Vagina (tissue), 2 donors: ENCODE measurements at places on chromosomes 2 and 18. TPM values are rescaled to one million over a fixed set of nuclear protein-coding genes. Genes with fewer than 3 reads are reported as not detected.

- no peaks in the 10 kb centered on the region for H3K36me3 ChIP-seq
- H3K4me3 ChIP-seq: no peak overlapping the region
- DNase-seq: no peak
Observed at GRCh38 chr18:35024196-35024595, 17.0 kb upstream of the MAPRE2 start.

ABCB11 gene
- not detected for total RNA-seq

- H3K4me1 ChIP-seq: no peaks in the 10 kb centered on the region
- DNase-seq: no peak
- no peaks in the 10 kb centered on the region for H3K36me3 ChIP-seq
- H3K27me3 ChIP-seq: no peaks in the 10 kb centered on the region
- no peak overlapping the region for H3K27ac ChIP-seq
- no peak overlapping the region for H3K4me3 ChIP-seq
Observed at GRCh38 chr2:177880285-177880684, 192.3 kb downstream of the PDE11A start.

GRCh38 chr2:150153646-150154307 lies 333.7 kb downstream of the RND3 start:
- H3K4me3 ChIP-seq: no peak overlapping the region
- H3K4me1 ChIP-seq: no peaks in the 10 kb centered on the region
- no peak overlapping the region for H3K27ac ChIP-seq
- H3K27me3 ChIP-seq: no peaks in the 10 kb centered on the region
- no peaks in the 10 kb centered on the region for H3K36me3 ChIP-seq
- no peak for DNase-seq

GRCh38 chr2:149080099-149080498 lies 41.6 kb downstream of the LYPD6B start:
- no peak overlapping the region for H3K4me3 ChIP-seq
- H3K36me3 ChIP-seq: no peaks in the 10 kb centered on the region
- no peaks in the 10 kb centered on the region for H3K27me3 ChIP-seq
- H3K27ac ChIP-seq: no peak overlapping the region

- H3K27ac ChIP-seq: no peak overlapping the region
- peaks cover 16% of the 10 kb centered on the region for H3K4me1 ChIP-seq
- H3K27me3 ChIP-seq: no peaks in the 10 kb centered on the region
Observed at GRCh38 chr2:95027369-95027720, 1.8 kb downstream of the MAL start.

B3GNT7 gene
- 7.1 TPM for total RNA-seq

- H3K27me3 ChIP-seq: no peaks in the 10 kb centered on the region
- H3K36me3 ChIP-seq: no peaks in the 10 kb centered on the region
- no peak for DNase-seq
- H3K4me3 ChIP-seq: no peak overlapping the region
- no peak overlapping the region for H3K27ac ChIP-seq
- peaks cover 27% of the 10 kb centered on the region for H3K4me1 ChIP-seq
Observed at GRCh38 chr2:230762317-230762896, 49.8 kb downstream of the CAB39 start.

AOX1 gene
- total RNA-seq: 84.5 TPM

GRCh38 chr2:152500772-152501171 lies 165.8 kb downstream of the FMNL2 start:
- H3K27ac ChIP-seq: no peak overlapping the region
- H3K4me1 ChIP-seq: peaks cover 23% of the 10 kb centered on the region
- no peaks in the 10 kb centered on the region for H3K27me3 ChIP-seq
- no peak for DNase-seq
- no peaks in the 10 kb centered on the region for H3K36me3 ChIP-seq
- no peak overlapping the region for H3K4me3 ChIP-seq

ARHGAP25 gene
- total RNA-seq: 9.6 TPM

- H3K27me3 ChIP-seq: no peaks in the 10 kb centered on the region
- no peak overlapping the region for H3K27ac ChIP-seq
- H3K4me3 ChIP-seq: no peak overlapping the region
- no peaks in the 10 kb centered on the region for H3K36me3 ChIP-seq
- DNase-seq: no peak
Observed at GRCh38 chr18:79781331-79781941, 16.3 kb upstream of the KCNG2 start.

GRCh38 chr18:33424266-33424946 lies 16.1 kb downstream of the CCDC178 start:
- H3K4me1 ChIP-seq: peaks cover 6% of the 10 kb centered on the region
- no peaks in the 10 kb centered on the region for H3K27me3 ChIP-seq
- no peak for DNase-seq
- H3K27ac ChIP-seq: no peak overlapping the region

ARHGEF33 gene
- total RNA-seq: 0.74 TPM

- no peaks in the 10 kb centered on the region for H3K36me3 ChIP-seq
- DNase-seq: no peak
- H3K4me3 ChIP-seq: no peak overlapping the region
- H3K27me3 ChIP-seq: no peaks in the 10 kb centered on the region
- H3K27ac ChIP-seq: no peak overlapping the region
Observed at GRCh38 chr2:39867268-39867667, 88.2 kb upstream of the THUMPD2 start.

DNA sequence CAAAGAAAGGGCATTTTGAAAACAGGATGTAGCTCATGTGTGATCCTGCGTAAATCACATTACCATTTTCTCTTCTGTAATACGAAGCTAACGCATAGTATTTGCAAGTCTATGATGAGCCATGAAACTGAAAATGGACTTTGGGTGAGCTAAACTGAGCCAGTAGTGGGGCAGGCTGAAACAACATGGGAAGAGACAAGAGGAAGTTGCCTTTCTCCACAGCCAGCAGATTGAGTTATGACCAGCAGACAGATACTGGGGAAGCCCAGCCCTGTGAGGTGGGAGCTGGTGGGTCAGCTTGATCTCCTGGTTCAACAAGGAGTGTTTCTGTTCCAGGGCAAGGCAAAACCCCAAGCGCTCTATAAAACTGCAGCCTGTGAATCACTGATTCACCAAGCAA lies 11.8 kb downstream of the CYRIA start:
- peak; percentile 95 for DNase-seq
- no peak overlapping the region for H3K4me3 ChIP-seq
- peaks cover 97% of the 10 kb centered on the region for H3K4me1 ChIP-seq
- no peaks in the 10 kb centered on the region for H3K36me3 ChIP-seq
- peak overlapping the region; percentile 68 for H3K27ac ChIP-seq
- no peaks in the 10 kb centered on the region for H3K27me3 ChIP-seq

TNS1 gene
- total RNA-seq: 216 TPM

DCDC2C gene
- total RNA-seq: not detected

GAD1 gene
- not detected for total RNA-seq

GRCh38 chr2:109238580-109238979 lies 109.6 kb downstream of the SH3RF3 start:
- H3K27me3 ChIP-seq: no peaks in the 10 kb centered on the region
- H3K36me3 ChIP-seq: no peaks in the 10 kb centered on the region
- peak overlapping the region; percentile 3 for H3K27ac ChIP-seq

- H3K4me3 ChIP-seq: no peak overlapping the region
- no peaks in the 10 kb centered on the region for H3K27me3 ChIP-seq
- no peak overlapping the region for H3K27ac ChIP-seq
- no peaks in the 10 kb centered on the region for H3K4me1 ChIP-seq
Observed at GRCh38 chr2:217106650-217107014, 246.8 kb upstream of the TNP1 start.

DNA sequence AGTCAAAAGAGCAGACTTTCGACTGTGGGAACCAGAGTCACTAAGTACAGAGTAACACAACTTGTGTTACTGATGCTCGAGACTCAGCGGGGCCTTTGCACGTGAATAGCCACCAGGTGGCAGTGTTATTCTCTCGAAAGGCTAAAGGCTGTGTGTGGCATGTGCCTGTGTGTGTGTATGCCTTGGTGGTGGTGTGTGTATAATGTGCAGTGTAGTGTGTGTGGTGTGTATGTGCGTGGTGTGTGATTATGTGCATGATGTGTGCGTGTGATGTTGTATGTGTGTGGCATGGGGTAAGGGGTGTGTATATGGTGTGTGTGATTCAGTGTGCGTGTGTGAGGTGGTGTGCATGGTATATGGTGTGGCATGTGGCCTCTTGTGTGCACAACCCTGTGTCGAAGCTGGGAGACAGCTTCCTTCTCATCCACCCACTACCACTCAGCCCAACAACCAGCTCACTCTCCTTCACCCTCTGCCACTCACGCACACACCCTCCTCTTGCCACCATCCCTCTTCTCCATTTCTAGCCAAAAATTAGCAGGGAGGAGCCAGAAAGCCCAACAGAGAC lies 83.0 kb upstream of the ZNF532 start:
- DNase-seq: no peak
- H3K27me3 ChIP-seq: no peaks in the 10 kb centered on the region
- no peak overlapping the region for H3K4me3 ChIP-seq
- peak overlapping the region; percentile 17 for H3K27ac ChIP-seq
- peaks cover 27% of the 10 kb centered on the region for H3K4me1 ChIP-seq

- H3K36me3 ChIP-seq: no peaks in the 10 kb centered on the region
- no peak for DNase-seq
- H3K4me1 ChIP-seq: no peaks in the 10 kb centered on the region
Observed at GRCh38 chr18:67183398-67183797, 333.1 kb downstream of the DSEL start.
